Activated naive CD4-positive, alpha-beta T cell treated with anti-CD3 and anti-CD28 coated beads for 36 hours (primary cell): ENCODE measurements at places on chromosomes 16 and 17.

DNA sequence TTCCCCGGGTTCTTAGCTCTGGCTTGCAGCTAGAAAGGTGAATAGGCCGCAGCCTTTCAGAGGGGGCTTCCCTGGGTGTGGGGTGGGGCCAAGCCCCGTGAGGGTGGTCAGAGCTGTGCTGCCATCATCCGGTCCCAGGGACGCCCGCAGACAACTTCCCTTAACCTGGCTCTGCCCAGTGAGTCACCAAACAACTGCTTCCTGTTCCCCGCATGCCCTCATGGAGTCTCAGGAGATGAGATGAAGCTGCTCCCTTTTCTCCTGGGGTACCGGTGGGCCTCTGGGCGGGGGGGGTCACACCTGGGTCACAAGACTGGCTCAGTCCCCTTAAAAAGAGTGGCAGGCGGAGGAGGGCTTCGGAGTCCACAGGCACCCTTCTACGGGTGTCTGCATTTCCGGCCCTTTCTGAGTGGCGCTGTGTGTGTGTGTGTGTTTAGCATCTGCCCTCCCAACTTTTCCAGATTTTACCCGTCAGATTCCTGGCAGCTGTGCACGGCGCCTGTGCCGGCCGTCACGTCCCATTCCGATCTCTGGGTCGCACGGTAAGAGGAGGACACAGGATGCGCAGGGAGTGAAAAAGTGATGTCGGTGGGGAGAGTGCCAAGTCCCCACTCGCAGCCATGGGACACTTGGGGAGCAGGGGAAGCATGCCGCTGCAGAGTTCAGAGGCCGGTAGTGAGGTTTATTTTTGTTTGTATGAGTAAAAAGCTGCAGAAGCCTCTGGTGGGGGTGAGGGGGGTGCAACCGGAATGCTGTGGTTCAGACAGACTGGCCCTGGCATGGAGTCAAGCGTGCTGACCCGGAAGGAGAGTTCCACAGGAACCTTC lies 16.8 kb downstream of the HIC1 start:
- no peak for DNase-seq

DNA sequence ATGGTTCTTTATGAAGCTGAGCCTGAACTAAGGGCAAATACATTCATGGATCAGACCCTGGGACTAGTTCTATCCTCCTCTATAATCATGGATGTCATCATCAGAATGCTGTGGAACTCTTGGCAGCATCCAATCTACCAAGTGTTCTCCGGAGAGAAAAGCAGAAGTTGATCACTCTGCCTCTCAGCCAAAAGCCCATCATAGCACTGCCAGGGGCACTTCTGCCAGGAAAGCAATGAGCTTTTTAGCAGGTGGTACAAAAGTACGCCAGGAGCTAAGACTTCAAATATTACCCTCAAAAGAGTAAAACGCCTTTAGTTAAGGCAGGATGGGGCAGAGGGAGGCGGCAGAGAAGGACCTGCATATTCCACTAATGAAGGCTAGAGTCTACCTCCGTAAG lies 279.0 kb downstream of the SLC39A11 start:
- no peak for DNase-seq

DNA sequence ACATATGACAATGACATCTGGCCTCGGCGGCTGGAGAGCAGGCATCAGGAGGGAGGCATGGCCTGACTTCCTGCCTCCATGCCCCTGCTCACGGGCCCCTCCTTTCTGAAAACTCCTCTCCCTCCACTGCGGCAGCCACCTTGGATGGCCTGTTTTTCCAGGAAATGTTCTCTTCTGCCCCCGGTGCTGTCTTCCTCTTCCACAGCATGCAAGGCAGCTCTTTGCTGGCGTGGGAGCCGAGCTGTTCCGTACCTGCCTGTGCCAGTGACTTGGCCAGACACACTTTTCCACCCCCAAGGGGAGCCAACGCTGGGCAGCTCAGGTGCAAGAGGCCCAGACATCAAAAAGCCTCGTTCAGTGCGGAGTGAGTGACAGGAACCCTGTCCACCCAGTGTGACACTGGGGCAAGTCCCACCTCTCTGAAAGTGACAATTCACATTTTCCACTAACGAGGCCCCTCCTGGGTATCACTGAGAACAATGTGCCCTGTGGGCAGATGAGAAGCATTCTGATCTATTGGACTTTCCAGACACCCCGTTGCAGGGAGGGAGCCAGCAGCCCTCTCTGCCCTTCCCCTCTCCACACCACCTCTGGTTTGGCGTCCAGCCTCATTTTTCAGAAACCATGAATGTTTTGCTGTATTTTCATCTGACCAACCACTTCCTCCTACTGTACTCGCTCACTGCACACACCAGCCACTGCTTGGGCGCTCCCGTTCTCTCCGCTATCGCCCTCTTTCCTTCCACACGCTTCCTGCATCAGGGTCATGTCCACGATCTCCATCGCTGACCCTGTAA lies 31.2 kb downstream of the NSMCE1 start:
- DNase-seq = peak; percentile 89

GRCh38 chr17:56085576-56086267 lies 67.6 kb upstream of the ANKFN1 start:
- peak; percentile 5 for DNase-seq

- no peak for DNase-seq
Measured at GRCh38 chr17:39870776-39871175, 2.8 kb downstream of the ZPBP2 start.

DNA sequence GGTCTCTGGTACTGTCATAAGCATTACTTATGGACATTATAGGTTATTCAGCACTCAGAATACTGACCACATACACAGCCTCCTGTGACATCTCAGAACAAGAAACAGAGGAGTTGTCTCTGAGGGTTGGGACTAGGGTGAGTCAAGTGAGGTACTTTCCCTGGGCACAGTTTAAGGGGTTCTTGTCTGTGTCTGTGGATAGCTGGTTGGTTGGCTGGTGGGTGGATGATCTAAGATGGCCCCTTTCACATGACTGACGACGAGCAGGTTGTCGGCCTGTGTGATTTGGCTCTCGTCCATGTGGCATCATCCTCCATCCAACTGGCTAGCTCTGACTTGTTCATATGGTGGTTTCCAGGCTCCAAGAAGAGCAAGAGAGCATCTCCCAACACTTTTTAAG lies 163.9 kb downstream of the PRKCB start:
- peak; percentile 69 for DNase-seq

DNA sequence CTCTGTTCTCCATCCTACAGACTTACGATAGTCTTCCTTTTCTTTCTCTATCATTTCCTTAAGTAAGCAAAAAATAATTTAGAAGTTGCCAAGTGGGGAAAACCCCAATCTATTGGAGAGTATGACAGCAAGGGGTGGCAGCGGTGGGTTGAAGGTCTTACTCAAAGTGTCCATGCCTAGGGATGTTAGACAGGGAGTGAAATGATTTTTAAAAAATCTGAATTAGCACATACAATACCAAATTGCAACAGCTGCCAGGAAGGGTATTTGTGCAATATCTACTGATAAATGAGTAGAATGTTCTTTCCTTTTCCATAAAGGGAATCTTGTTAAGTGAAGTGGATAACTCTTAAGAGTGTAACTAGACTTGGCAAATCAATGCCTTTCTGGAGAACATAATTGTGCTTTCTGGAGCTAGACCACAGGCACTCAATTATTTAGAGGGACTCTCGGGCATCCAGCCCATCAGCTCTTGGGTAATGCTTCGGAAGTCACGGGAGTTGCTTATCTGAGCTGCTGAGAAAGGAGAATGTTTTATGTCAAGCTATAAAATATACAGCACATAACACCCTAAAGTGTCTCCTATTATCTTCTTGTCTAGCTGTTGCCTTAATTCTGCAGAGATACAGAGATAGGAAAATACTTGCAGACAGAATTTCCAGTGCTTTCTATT lies 151.5 kb downstream of the KCNJ2 start:
- no peak for DNase-seq

DNA sequence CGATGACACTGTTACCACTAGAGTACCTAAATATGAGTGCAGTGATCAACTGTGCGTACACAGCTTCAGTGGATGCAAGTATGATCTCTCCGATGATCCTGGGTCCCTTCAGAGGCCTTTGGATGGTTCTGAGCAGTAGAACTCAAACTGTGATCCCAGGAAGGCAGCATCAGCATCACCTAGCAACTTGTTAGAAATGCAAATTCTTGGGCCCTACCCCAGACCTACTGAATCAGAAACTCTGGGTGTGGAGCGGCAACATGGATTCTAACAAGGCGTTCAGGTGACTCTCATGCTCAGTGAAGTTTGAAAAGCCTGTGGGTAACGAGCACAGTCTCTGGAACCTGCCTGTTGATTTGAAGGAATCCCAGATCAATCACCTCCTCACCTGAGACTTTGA lies 25.4 kb downstream of the TOX3 start:
- no peak for DNase-seq

- no peak for DNase-seq
Measured at GRCh38 chr17:36034127-36034526, 16.4 kb upstream of the CCL23 start.

- no peak for DNase-seq
Measured at GRCh38 chr17:2901582-2901981, 105.3 kb downstream of the RAP1GAP2 start.

- no peak for DNase-seq
Measured at GRCh38 chr16:49085686-49086085, 196.0 kb downstream of the CBLN1 start.

- peak; percentile 82 for DNase-seq
Measured at GRCh38 chr16:1351582-1352362, at the start of the genes GNPTG and TSR3. GNPTG (plus strand) TSS chr16:1351931; CDS start chr16:1351966, 35 bp downstream. TSR3 (minus strand) TSS chr16:1351878; CDS start chr16:1351804, 74 bp downstream.

DNA sequence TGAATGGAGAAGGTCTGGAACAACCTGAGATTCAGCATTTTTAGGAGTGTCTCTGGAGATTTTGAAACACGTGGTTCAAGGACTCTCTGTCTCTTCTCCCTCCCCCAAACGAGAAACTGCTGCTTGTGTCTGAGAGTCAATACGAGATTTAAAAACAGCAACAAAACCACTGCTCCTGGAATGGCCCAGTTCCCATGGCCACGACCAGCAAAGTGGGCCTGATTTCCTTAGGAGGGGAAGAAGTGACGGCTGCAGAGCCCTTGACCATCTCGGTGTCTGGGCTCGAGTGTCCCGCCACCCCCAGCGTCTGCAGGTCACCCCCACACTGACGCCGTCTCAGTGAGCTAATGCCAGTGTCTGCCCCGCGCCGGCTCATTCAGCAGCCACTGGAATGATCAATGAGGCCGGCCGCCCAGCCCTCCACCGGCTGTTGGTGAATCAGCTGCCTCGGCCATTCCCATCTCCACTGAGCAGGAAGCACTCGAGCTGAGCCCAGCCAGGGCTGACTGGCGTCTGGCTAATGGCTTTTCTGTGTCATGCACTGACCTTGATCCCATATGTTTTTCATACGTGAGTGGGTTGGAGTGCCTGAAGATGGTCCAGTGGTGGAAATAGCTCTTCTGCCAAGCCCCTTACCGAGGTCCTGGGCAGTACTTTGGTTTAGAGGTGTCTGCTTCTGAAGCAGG lies 151.8 kb downstream of the PITPNC1 start:
- DNase-seq = no peak

GRCh38 chr17:79803421-79803996 lies 6.6 kb upstream of the CBX8 start:
- no peak for DNase-seq

- peak; percentile 49 for DNase-seq
Measured at GRCh38 chr17:30379303-30379902, 676 bp downstream of the CPD start.

DNA sequence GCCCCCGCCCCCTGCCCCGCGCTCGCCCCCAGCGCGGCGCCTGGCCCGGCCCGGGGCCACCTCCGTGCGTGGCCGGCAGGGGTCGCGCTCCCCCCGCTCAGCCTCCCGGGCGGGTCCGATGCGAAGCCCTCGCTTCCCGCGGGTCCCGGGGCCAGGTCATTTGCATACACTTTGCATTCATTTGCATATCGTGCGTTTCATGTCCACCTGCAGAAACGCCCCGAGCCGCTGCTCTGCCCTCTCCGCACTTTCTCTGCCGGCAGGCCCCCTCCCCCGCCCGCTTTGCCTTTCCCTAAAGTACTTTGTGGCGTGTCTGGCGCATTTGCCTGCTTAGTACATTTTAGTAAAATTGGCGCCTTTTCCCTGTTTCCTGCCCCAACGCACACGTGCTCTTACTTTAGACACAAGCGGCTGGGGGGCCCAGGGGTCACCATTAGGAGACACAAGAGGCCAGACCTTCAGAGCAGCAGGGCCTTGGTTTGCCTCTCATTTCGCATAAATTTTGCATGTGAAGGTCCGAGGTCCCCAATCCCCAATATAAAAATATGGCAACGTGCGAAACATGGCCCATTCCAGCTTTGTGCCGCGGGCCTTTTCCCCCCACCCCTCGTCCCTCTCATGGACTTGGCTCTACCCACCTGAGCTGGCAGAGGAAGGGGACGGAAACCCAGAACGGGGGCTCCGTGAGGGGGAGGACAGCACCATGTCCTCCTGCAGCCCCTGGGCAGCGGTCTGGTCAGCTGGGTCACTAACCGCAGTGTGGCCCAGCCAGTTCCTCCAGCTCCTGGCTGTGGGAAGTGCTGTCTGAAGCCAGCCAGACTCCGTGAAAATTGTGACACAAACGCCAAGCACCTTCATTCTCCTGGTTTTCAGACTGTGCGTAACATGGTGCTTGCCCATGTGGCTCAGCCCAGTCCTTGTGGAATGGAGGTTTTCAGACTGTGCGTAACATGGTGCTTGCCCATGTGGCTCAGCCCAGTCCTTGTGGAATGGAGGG lies 34.8 kb downstream of the CBFA2T3 start:
- DNase-seq = peak; percentile 61
